Stimulated activated CD4-positive, alpha-beta T cell treated with anti-CD3 and anti-CD28 coated beads, Interleukin-1b, Interleukin-23, amount 100 ng/mL, for 1 hour (primary cell): ENCODE measurements at places on chromosomes 7 and 10.

GRCh38 chr10:126015413-126015812, 119.0 kb downstream of the FANK1 start:
- DNase-seq: no peak

GRCh38 chr10:63455507-63455906, 10.3 kb downstream of the JMJD1C start:
- no peak for DNase-seq

GRCh38 chr10:6501931-6502330, 78.1 kb downstream of the PRKCQ start:
- no peak for DNase-seq

DNA sequence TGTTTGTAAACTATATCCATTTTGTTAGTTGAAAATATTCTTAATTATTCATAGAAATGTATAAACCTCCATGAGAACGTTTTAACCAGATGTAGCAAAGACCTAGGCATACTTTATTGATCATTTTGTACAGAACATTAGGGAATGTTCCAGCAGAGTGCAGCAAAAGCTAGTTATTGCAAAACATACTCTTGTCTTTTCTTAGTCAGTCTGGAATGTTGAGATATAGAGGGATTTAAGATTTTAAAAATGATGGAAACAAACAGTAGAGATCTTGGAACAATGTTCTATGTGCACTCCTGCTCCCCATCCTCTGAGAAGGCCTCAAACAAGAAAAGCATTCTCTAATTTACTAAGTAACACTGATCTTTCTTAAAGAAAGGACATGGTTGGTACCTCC, 292.1 kb downstream of the BBS9 start:
- no peak for DNase-seq

DNA sequence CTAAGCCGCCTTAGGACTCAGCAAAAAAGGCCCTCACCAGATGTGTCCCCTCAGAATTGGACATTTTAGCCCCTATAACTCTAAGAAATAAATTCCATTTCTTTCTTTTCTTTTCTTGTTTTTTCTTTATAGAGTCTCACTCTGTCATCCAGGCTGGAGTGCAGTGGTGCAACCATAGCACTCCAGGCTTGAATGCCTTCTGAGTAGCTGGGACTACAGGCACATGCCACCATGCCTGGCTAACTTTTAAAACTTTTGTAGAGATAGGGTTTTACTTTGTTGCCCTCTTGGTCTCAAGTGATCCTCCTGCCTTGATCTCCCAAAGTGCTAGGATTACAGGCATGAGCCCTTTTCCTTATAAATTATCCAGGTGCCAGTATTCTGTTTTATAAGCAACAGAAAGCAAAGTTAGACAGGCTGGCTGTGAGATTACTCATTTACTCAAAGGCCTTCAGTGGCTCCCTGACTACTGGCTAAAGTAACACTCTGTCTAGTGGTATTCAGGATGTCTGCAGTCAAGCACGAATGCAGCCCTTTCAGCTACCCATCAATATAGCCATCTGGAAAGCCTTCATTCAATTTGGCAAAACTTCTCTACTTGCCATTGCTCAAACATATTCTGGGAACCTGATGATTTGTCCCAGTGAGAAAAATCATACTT, 128.6 kb downstream of the ICA1 start:
- no peak for DNase-seq

DNA sequence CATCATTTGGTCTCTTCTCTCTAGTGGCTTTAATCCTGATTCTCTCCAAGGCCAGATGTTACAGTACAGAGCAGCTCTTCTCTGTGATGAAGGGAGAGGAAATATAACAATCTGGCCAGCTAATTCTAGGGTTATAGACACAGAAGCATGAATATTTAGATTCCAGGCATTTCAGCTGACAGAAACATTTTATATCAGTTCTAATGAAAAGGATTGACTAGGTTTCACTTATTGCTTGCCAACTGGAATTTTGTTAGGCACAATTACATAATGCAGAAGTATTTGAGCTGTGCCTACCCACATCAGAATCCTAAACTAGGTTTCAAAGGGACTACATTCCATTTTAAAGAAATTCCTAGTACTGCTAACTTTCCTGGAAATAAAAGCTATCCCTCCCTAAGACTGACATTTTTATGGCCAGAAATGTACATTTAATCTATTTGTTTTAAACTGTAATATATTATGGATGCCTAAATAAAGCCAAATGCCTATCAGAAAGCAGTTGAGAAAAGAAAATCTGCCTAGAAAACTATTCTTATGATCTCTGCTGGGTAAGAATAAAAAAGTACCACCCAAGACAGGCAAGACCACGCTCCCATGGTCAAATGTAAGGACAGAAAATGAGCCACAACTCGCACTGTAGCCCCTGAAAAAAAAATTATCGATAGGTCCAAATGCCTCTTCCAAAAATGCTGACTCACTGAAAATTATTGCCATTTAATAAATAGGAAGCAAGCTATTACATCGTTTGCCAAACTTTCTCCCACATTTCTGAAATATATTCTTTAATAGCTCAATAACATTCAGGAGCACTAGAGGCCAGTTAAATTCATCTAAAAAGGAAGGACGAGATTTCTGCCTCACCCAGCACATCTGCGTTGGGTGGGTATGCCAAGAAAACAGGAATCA, 498.1 kb downstream of the KCNMA1 start:
- DNase-seq: no peak

GRCh38 chr7:102978284-102978683, 65.5 kb downstream of the LRRC17 start:
- no peak for DNase-seq

DNA sequence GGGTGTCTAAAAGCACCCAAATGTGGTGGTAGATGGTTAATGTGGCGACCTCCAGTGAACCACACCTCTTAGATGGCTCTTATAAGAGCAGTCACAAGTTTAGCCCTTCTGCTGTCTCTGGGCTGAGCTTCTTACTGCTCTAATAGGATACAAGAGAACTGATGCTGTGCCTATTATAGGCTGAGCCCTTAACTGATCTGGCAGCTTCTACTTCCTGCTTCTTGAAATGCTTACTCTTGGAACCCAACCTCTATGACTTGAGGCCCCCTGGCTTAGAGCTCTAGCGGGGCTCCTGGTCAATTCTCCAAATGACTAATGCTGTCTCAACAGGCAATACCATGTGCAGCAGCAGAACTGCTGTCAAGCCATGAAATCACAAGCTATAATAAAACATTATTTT, 35.0 kb upstream of the LSM8 start:
- DNase-seq: no peak

- DNase-seq: no peak
These were observed 77.8 kb upstream of the PRSS1 start for GRCh38 chr7:142671506-142671905.

DNA sequence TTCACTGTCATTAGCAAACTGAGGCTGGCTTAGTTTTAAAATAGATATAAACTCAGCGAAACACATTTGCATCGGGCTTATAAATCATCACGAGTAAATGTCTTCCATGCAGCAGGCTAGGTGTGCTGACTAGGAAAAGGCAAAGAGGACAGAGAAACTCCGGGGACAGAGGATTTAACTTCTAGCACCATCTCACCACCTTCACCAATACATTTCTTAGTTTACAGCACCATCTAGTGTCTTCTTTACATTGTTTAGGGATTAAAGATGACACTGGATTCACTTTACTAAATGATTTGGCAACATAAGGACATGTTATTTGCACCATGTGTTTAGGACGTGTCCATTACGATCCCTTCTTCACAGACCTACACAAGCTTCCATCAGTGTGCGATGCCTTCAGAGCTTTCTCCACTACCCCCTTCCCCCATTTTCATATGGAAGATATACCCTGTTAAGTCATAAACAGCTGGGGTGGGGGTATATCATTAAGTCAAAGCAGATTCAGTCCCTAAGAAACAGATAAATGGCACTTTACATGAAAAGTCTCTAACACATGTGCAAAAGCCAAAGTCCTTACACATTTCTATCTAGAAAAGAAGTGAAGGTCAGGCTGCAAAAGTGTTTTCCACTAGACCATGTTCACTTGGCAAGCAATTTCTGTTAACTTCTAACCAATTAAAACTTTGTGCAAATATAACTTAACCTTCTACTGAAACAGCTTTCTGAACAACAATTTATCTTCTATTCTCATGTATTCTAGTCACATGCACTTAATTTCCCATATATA, 103.3 kb downstream of the GRB10 start:
- DNase-seq: no peak

- DNase-seq: no peak
These were observed 138.9 kb upstream of the SVIL start for GRCh38 chr10:29773675-29774091.

DNA sequence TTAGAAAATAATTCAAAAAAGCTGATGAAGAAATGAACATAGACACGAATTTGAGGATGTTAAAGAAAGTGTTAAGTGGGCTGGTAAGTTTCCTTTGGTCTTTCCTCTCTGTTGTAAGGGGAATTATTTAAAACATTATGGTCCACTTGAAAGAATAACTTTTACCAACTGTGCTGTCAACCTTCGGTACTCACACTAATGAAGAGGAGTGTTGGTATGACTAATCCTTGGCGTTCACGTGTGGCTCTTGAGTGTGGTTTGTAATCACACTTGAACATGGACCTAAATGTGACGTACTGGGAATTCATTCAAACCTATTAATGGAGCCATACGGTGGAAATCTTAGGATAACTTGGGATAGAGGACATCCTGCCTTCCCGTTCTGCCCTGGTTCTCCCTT, 41.3 kb downstream of the TBXAS1 start:
- DNase-seq: no peak

- no peak for DNase-seq
These were observed 65.9 kb upstream of the FZD1 start for GRCh38 chr7:91198371-91198770.

- DNase-seq: no peak
These were observed 234.8 kb downstream of the AGMO start for GRCh38 chr7:15327001-15327400.

- DNase-seq: no peak
These were observed 453.5 kb downstream of the AUTS2 start for GRCh38 chr7:70051726-70052125.

DNA sequence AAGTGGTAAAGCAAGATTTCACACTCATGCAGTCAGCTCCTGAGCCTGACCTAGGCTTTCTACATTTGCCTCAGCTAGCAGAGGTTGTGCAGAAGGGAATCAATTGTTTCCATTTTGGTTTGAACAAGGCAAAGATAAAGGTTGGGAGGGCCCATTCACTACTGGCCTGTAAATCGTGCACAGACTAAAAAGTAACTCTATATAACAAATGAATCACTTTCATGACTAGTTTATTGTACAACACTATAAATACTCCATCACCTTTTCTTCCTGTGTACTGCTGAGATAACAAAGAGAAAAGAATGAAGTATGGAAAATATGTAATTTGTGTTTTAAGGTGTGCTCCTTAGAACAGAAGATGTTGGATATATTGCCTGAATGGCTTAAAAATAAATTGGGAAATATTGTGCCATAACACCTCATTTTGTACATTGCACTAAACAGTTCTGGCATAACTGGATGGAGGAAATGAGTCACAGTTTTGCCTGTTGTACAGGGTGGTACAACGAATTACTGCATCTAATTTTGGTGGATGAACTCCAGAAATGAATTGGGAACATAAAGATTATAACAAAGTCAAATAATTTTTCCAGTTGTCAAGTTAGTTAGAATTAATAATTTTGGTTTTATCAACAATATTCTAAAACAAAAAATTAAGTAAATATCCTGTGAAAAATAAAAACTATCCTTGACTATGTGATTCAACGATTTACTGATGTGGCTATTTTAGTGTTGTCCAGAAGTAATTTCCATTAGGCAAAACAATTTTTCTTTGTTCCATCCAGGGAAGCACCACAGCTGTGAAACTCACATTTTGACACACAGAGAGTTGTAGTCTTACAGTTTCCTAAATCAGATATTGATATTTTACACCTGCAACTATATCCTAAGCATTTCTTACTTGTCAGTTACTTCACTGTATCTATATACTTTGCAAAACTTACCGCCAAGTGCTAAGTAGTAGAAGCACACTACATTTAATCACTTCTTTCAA, 18.0 kb downstream of the SEMA3C start:
- DNase-seq: no peak

- DNase-seq: no peak
These were observed 187.5 kb upstream of the AGK start for GRCh38 chr7:141363748-141364147.

- no peak for DNase-seq
These were observed 5.5 kb upstream of the IRF5 start for GRCh38 chr7:128931965-128932861.

GRCh38 chr10:97003151-97003803, 171.2 kb downstream of the LCOR start:
- no peak for DNase-seq

DNA sequence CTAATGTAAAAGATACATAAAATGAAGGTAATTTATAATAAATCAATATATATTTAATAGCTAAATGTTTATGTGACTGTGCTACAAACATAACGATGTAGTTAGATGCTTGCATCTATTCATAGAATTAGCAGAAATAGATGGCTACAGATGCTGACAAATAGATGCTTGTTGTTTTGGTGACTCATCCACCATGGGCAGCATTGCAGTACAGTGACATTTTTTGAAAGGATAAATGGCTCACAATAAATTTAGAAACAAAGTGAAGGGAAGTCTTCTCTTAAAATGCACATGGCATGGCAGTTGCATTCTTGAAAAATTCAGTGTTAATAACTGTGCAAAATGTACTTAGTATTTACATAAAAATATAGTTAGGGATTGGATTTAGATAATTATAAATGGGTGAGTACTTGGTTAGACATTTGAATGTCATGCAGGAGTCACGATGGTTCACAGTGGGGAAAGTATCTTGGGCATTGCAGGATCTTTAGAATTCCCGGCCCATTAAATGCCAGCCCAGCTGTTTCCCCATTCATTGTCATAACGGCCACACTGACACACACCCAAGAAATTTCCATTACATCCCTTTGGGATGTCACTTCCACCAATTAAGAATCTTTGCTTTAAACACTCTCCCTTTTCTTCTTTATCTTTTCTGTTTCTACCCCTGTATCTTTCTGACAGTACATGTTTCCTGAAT, 564.1 kb downstream of the ATRNL1 start:
- no peak for DNase-seq
